COR-L47 (cell line): ENCODE measurements at places on chromosomes 5 and 9.

GRCh38 chr9:126962336-126962735, 47.8 kb downstream of the RALGPS1 start:
- DNase-seq, result no peak

GRCh38 chr5:176848651-176849050, 38.3 kb downstream of the UNC5A start:
- no peak for DNase-seq

DNA sequence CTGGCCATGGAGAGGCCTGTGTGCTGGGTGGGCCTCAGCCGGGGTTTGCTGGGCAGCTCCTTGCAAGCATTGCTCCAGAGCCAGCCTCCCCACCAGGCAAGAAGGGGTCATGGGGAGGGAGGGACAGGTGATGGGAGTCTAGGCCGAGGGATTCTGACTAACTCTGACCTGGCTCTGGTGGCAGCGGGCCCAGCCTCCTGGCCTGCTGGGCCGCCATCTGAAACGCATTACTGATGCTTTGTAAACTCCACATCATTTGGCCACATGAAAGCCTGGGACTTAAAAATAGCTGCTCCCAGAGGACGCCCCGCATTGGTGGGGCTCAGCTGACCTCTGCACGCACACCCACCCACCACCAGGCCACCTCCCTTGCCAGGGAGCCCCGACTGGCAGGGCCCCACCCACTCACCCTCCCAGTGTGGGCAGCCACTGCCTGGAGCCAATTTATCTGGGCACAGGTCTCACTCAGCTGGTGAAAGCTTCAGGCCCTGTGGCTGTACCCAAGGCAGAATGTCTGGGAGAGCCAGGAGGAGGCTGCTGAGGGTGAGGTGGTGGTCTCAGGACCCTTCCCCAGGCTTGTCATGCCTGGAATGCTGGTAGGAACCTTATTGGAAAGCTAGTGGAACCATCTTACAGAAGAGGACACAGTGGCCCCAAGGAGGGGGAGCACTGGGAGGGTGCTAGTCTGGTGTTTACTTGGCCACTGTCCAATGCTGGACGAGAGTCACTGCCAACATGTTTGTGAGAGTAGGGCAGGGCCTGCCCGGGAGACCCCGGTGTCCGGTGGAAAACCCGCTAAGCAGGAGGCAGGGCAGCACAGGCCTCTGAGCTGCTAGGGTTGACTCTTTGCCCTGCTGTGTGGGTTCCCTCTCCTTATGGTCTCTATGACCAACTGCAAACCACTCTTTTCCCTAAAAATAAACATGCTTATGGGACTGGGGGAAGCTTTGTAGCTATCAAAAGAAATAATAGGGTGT, 10.8 kb downstream of the TCF7 start:
- peak; percentile 31 for DNase-seq

- DNase-seq, result no peak
Measured at GRCh38 chr9:19895006-19895405, 106.2 kb upstream of the SLC24A2 start.

- DNase-seq, result no peak
Measured at GRCh38 chr9:459491-460444, 245.1 kb downstream of the DOCK8 start.
